ENCODE measurements at places on chromosomes 3 and 15.

DNA sequence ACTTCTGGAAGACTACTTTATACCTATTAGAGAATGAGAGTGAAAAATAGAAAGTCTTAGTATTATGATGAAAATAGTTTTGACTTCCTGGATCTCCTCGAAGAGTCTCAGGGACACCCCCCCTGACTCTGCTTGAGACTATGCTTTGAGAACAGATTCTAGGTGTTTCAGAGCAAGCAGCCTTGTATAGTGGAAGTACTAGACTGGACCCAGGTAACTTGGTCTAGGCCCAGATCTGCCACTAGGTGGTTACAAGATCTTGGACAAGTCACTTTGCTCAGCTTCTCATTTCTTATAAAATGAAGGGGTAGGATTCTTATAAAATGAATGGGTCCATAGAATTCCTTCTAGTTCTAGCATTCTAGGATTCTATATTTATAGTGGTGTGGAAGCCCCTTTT lies 9.1 kb downstream of the ABHD5 start:
- DNase-seq, result no peak

DNA sequence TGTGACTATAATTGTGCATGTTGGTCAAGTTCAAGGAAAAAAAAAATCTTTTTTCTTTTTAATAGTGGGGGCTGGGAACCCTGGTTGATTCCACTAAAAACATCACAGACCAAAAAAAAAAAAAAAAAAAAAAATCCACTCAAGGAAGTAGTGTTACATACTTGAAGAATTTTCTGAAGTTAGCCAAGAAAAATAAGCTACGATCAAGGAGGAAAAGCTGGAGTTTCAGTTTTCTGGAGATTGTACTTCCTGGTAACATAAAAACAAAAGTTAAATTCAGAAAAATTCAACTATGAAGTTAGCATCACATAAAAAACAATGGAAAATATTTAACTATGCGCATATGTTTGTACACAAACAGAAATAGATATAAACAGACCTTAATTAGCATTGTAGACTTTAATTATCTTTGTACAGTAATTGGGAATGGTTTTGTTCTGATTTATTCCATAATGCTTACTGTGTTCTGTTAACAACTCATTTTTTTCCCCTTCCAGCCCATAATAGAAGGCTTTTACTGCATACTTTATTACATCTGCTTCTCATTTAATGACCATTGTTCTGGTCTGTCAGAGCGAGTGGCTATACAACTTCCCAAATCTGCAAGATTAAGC lies 194.3 kb downstream of the RORA start:
- DNase-seq, result no peak

GRCh38 chr3:7788881-7789280 lies 712.7 kb upstream of the LMCD1 start:
- DNase-seq, result no peak

DNA sequence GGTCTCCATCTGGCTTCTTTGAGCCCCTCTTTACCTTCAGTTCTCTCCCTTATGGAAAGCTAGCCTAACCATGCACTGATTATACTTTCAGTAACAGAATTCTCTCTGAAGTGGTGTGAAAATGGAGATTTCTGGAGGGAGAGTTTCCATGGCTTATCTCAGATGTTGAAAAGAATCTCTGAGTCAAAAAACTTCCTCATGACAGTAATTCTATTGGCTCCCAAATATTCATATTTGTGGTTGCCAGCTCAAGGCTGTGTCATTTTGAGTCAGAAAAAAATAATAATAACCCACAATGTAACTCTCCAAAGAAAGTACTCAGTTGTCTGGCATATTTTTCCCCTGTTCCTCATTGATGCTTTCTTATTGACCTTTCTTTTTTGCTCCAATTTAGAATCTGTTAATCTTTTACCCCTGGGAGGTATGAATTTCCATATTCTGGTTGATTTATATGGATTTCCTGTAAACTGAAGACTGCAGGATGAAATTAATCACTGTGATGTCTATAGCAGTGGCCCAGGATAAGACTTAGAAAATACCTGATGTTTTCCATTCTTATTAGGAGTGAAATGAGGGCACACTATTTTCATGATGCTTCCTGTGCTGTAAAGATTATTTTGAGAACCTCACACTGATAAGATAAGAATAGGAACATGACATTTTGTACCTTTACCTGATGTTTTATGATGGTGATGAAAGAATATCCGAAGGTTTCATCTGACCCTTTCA lies 149.5 kb upstream of the EPHA3 start:
- no peak for DNase-seq

DNA sequence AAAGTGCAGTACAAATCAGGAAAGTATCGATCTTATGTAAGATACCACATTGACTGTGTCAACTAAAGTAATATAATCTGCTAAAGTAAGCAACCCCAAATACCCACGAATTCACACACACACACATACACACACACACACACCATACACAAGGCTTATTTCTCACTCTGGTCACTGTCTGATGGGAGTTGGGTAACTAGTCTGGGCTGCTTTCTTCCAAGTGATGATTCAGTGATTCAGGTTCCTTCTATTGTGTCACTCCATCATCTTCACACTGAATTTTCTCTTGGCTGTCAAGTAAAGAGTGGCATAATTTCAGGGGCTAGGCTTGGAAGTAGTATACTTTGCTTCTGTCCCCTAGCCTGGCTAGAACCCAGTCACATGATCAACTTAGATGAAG lies 104.8 kb upstream of the CCDC54 start:
- no peak for DNase-seq

- DNase-seq, result no peak
These were observed 3.5 kb downstream of the PDE12 start for GRCh38 chr3:57559526-57559925.

- no peak for DNase-seq
These were observed 38.2 kb downstream of the FILIP1L start for GRCh38 chr3:100075851-100076730.

- no peak for DNase-seq
These were observed 396.1 kb upstream of the ROBO2 start for GRCh38 chr3:76643623-76644304.

- DNase-seq, result no peak
These were observed 24.5 kb downstream of the HHLA2 start for GRCh38 chr3:108320746-108321350.

DNA sequence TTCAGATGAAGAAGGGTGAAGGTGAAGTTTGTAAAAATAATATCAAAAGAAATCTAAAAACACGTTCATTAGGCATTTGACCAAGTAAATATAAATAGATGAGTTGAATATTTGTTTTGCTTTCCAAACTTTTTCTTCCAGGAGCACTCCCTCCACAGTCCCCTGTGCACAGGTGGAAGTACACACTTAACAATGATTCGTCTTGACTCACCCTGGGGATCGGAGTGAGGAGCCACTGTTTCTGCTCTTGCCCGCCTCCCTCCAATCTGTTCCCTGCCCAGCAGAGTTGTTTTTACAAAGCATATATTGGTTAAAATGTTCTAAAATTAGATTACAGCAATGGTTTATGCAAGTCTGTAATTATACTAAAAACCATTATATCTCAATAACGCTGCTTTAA lies 175.1 kb downstream of the PTPRG start:
- no peak for DNase-seq

DNA sequence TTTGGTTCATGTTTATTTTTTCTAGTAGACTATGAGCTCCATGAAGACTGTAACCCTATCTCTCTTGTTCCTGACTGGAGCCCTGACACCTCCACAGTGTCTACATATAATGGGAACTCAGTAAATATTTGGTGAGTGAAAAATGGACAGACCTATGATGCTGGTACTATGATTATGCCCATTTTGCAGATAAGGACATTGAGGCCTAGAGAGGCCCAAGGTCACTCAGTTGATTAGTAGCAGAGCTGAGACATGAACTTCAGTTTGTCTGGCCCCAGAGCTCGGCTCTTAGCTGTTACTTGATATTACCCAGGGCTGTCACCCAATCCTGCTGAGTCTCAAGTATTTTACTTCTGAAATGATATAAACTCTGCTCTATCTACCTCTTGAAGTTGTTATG lies 5.5 kb downstream of the EFCAB12 start:
- DNase-seq, result no peak

- DNase-seq, result no peak
These were observed 15.5 kb upstream of the ATP8B4 start for GRCh38 chr15:50134524-50135024.

Data from activated CD8-positive, alpha-beta memory T cell treated with anti-CD3 and anti-CD28 coated beads, Interleukin-2, amount 50 U/mL, for 4 hours (primary cell).